ENCODE measurements at places on chromosomes 1 and 21. TPM values are rescaled to one million over a fixed set of nuclear protein-coding genes. Genes with fewer than 3 reads are reported as not detected.

DNA sequence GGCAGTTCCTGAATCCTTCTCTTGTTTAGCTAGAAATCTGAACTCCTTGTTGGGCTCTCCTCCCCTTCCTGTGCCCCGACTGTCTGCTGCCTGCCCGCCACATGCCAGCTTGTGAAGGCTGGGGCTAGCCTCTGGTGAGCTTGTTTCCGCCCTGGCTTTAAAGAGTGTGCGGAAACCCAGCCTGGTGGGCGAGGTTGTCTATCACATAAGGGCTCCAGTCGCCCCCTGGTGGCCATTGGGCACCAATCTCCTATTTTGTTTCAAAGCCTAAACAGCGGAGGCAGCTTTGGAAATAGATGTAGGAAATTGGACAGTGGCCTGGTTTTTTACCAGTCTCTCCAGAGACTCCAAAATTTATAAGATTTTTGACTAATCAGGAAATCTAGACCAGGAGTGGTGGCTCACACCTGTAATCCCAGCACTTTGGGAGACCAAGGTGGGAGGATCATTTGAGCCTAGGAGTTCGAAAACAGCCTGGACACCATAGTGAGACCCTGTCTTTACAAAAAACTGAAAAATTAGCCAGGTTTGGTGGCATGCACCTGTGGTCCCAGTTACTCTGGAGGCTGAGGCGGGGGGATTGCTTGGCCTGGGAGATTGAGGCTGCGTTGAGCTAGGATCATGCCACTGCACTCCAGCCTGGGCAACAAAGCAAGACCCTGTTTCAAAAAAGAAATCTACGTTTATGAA, 9.8 kb downstream of the ATP8B2 start:
- H3K27ac ChIP-seq, result no peak overlapping the region
- peaks cover 4% of the 10 kb centered on the region for H3K36me3 ChIP-seq
- no peaks in the 10 kb centered on the region for H3K27me3 ChIP-seq

DNA sequence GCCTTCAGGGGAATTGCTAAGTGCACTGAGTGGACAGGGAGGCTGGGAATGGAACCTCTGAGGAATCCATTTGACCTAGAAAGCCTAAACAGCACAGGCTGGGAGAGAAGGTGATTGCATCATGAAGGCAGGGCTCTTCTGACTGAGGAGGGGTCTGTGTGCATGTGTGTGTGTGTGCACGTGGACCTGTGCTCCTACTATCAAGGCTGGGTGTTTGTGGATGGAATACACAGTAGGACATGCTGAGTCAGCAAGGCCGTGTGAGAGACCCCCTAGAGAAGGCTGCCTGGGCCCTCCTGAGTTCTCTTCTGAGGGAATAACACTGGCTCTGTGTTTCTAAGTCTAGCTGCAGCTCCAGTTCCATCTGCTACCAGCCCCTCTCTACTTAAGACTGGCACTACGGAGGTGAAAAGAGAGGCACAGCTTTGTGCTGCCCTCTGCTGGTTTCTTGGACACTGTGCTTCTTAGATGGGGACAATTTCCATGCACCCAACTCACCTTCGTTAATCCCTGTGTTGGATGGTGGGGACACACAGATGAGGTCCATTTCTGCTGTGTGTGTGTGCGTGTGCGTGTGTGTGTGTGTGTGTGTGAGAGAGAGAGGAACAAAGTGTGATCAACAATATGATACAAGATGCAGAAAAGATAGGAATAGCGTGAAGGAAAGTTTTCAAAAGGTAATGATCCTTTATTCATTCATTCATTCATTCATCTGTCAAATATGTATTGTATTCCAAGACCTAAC, 6.2 kb upstream of the EFCAB14 start:
- H3K4me1 ChIP-seq, result peaks cover 8% of the 10 kb centered on the region
- H3K4me3 ChIP-seq, result no peak overlapping the region
- no peak overlapping the region for H3K27ac ChIP-seq
- H3K36me3 ChIP-seq, result no peaks in the 10 kb centered on the region
- no peaks in the 10 kb centered on the region for H3K27me3 ChIP-seq

DNA sequence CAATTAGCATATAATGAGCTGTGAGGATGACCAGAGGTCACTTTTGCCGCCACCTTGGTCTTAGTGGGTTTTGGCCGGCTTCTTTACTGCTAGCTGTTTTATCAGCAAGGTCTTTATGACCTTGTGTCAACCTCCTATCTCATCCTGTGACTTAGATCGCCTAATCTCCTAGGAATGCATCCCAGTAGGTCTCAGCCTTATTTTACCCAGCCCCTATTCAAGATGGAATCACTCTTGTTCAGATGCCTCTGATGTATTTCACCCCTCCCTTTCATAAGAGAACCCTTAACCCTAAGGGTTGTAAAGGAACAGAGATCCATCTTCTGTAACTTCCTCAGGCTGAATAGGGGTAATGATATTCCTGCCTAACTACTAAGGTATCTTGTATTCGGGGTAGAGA, 58.9 kb upstream of the PALMD start:
- H3K4me3 ChIP-seq, result no peak overlapping the region
- peaks cover 22% of the 10 kb centered on the region for H3K4me1 ChIP-seq
- H3K27me3 ChIP-seq, result no peaks in the 10 kb centered on the region
- no peak for DNase-seq

- no peak for DNase-seq
- no peaks in the 10 kb centered on the region for H3K36me3 ChIP-seq
- no peaks in the 10 kb centered on the region for H3K27me3 ChIP-seq
- H3K4me1 ChIP-seq, result peaks cover 18% of the 10 kb centered on the region
- H3K4me3 ChIP-seq, result no peak overlapping the region
Measured at GRCh38 chr1:8646189-8646588, 171.3 kb downstream of the RERE start.

- no peak overlapping the region for H3K27ac ChIP-seq
- no peak overlapping the region for H3K4me3 ChIP-seq
- peaks cover 18% of the 10 kb centered on the region for H3K4me1 ChIP-seq
- no peaks in the 10 kb centered on the region for H3K27me3 ChIP-seq
- H3K36me3 ChIP-seq, result peaks cover 93% of the 10 kb centered on the region
- peak; percentile 68 for DNase-seq
Measured at GRCh38 chr1:214637722-214638458, 34.9 kb downstream of the CENPF start.

GRCh38 chr21:37378700-37379139, 12.1 kb downstream of the DYRK1A start:
- H3K4me1 ChIP-seq, result peaks cover 51% of the 10 kb centered on the region
- H3K27me3 ChIP-seq, result no peaks in the 10 kb centered on the region
- H3K4me3 ChIP-seq, result no peak overlapping the region
- H3K27ac ChIP-seq, result no peak overlapping the region
- peaks cover 9% of the 10 kb centered on the region for H3K36me3 ChIP-seq
- no peak for DNase-seq

- H3K4me1 ChIP-seq, result peaks cover 31% of the 10 kb centered on the region
- H3K36me3 ChIP-seq, result peaks cover 34% of the 10 kb centered on the region
- no peaks in the 10 kb centered on the region for H3K27me3 ChIP-seq
- H3K27ac ChIP-seq, result peak overlapping the region; percentile 91
- peak; percentile 63 for DNase-seq
Measured at GRCh38 chr1:40980453-40981121, 1.1 kb downstream of the CTPS1 start.

DNA sequence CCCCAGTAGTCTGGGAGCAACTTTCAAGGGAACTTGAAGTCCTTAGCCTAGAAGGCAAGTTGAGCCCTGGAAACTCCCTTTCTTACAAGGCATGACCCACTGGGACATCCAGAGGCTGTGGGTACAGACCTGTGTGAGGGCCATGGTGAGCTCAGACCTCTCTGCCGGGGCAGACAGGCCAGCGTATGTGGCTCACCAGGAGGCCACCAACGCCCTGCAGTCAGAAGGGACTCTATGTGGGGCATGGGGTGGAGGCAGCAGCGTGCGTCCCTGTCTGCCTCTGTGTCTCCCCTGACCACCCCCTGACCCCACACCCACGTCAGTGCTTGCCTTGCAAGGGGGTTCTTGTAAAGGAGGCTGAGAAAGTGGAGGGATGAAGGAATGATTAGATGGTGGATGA, 10.8 kb downstream of the COQ8A start:
- no peak overlapping the region for H3K4me3 ChIP-seq
- H3K27me3 ChIP-seq, result no peaks in the 10 kb centered on the region
- no peak overlapping the region for H3K27ac ChIP-seq
- no peak for DNase-seq
- no peaks in the 10 kb centered on the region for H3K4me1 ChIP-seq
- H3K36me3 ChIP-seq, result no peaks in the 10 kb centered on the region

DNA sequence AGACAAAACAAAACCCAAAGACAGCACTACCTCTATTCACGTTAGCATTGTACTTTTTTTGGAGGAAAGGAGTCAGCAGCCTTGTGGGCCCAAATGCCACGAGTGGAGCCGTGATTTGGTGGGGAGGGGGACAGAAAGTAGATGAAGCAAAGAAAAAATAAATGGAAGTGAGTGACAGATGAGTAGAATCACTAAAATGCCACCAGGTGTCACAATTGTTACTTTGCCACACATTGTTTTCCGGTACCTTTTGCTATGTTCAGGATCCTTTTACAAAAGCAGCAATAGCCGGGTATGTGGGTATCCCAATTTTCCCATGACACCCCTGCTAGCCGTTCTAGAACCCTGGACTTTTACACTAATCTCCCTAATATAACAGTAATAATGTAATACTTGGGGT, 85.0 kb upstream of the AK4 start:
- peaks cover 4% of the 10 kb centered on the region for H3K4me1 ChIP-seq
- no peaks in the 10 kb centered on the region for H3K27me3 ChIP-seq
- H3K4me3 ChIP-seq, result no peak overlapping the region
- no peak overlapping the region for H3K27ac ChIP-seq
- peak; percentile 41 for DNase-seq

- no peaks in the 10 kb centered on the region for H3K36me3 ChIP-seq
- peaks cover 72% of the 10 kb centered on the region for H3K4me1 ChIP-seq
- H3K4me3 ChIP-seq, result peak overlapping the region; percentile 33
- H3K27me3 ChIP-seq, result no peaks in the 10 kb centered on the region
Measured at GRCh38 chr1:183030053-183030452, 6.8 kb downstream of the LAMC1 start.

DNA sequence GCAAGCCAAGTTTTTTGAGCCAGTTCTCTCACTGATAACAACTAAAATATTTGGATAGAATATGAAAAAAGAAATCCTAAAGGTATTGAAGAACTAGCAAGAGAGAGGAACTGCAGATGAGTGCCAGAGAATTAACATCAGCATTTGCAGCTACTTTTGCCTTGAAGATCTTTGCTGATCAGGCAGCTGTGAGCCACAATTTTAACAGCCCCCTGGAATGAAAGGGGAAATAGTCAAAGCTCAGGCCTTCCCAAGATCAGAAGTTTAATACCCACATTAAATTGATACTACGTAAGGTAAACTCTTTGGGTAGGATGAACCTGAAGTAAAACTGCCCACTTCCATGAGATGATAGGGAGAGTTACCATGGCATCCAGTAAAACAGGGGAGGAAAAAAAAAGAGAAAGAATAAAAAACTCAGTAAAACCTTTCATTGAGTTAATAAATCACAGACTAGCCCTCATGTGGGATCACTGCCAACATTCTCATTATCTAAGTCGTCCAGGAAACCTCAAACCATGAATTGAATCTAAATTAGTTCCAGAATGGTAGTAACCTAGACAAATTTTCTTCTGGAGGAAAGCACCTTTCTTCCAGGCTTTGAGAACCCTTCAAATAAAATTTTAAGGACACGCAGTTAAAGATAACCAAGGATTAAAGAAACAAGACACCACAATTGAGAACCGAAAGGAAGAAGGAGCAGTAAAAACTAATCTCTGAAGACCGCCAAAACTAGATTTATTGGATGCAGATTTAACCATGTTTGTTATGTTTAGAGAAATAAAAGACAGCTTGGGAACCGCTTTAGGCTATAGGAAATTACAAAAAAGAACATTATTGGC, 28.3 kb downstream of the SCP2 start:
- H3K36me3 ChIP-seq, result peaks cover 2% of the 10 kb centered on the region
- no peak overlapping the region for H3K4me3 ChIP-seq
- H3K27me3 ChIP-seq, result no peaks in the 10 kb centered on the region
- peak; percentile 33 for DNase-seq
- H3K27ac ChIP-seq, result no peak overlapping the region

DNA sequence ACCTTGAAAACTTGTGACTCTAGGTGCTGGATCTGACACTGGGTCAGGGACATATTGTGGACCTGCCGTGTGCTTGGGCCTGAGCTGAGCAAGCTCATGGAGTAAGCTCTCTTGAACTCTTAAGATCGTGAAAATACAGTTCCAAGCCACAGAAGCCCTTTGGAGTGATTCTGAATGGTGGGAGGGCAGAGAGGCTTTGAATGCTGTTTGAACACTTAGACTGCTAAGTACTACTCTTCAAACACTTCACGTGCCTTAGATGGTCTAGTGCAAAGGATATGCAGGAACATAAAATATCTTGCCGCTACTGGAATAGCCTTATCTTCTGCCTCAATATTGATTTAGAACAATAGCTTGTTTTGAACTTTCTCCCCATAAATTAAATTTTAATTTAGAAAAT, 21.6 kb downstream of the ROR1 start:
- H3K4me3 ChIP-seq, result no peak overlapping the region
- H3K27ac ChIP-seq, result no peak overlapping the region
- peaks cover 9% of the 10 kb centered on the region for H3K4me1 ChIP-seq
- no peak for DNase-seq
- no peaks in the 10 kb centered on the region for H3K36me3 ChIP-seq
- H3K27me3 ChIP-seq, result no peaks in the 10 kb centered on the region

GRCh38 chr1:218674280-218674773, 329.2 kb downstream of the TGFB2 start:
- peak; percentile 58 for DNase-seq
- 0 out of 2 replicates have a peak, but pooled peaks cover 5% of the 10 kb centered on the region for H3K4me1 ChIP-seq
- no peak overlapping the region for H3K27ac ChIP-seq
- no peaks in the 10 kb centered on the region for H3K27me3 ChIP-seq
- H3K4me3 ChIP-seq, result no peak overlapping the region

The NBPF8 gene
- total RNA-seq, result 19.3 TPM

The SYTL1 gene
- 26.8 TPM for total RNA-seq

The LCE1A gene
- not detected for total RNA-seq

The LEFTY1 gene
- not detected for total RNA-seq

The LRRC3 gene
- 4.1 TPM for total RNA-seq

The DVL1 gene
- 813 TPM for total RNA-seq

The TIE1 gene
- total RNA-seq, result 1.5 TPM

The SAMD11 gene
- total RNA-seq, result 5.8 TPM

The S100A16 gene
- 1,254 TPM for total RNA-seq

The GUCA2A gene
- not detected for total RNA-seq

The OR2L2 gene
- total RNA-seq, result not detected
